Immature natural killer cell (primary cell): ENCODE measurements at places on chromosomes 13 and 19. TPM values are rescaled to one million over a fixed set of nuclear protein-coding genes. Genes with fewer than 3 reads are reported as not detected.

DNA sequence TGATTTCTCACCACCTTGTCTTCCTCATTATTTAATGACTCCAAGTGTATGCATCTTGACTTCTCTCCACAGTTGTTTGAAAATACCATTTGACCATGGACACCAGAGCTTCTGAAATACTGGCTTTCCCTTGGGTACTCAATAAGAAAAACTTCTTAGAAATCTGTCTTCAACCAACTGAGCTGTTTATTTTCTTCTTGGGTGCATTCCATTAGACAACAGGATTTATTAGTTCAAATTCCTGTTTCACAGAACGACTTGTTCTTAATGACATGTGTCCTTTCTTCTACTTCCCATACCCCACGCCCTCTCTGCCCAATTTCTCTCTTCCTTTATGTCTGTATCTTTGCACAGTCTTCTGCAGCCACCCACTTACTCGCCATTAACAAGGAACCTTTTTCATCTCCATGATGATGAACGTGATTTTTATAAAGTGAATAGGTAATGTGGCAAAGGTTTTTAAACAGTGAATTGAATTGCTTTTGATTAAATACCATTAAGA is 11.3 kb upstream of the ITM2B start:
- peak overlapping the region; percentile 89 for H3K27ac ChIP-seq
- H3K36me3 ChIP-seq, result no peaks in the 10 kb centered on the region
- DNase-seq, result no peak
- peaks cover 40% of the 10 kb centered on the region for H3K4me1 ChIP-seq
- peak overlapping the region; percentile 82 for H3K4me3 ChIP-seq

DNA sequence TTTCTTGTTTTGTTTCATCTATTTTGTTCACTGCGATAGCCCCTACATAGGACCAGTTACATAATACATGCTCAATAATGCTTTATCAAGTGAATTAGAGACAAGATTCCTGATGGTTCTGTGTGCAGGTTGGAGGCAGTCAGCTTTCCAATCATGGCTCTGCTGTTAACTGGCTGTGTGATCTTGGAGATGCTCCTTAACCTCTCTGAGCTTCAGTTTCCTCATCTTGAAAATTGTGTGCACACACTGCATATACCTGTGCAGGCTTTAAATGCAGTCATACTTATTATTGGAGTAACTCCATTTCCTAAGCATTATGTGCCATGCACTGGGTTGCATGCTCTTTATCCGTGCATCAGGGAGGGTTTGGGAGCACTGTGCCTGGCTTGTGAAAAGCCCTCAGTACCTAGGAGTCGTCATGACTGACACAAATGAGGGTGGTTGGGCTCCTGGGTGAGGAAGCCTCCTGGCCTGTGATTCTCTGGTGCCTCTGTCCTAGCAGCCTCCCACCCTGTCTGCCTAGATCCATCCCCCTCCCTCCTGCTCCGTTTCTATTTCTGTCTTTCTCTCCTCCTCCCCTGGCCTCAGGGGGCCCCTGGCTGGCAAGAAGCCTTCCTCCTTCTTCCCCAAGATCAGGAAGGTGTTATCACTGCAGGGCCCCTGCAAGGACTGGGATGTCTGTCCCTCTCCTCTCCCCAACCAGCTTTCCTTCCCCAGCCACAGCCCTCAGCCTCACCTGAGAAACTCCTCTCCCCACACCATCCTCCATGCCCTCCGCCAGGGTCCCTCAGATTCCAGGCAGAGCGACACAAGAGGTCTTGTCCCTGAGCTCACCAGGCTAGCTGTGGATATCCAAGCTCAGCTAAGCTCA is 8.7 kb downstream of the IFNL1 start:
- H3K27me3 ChIP-seq, result peaks cover 4% of the 10 kb centered on the region
- no peak overlapping the region for H3K27ac ChIP-seq
- peaks cover 9% of the 10 kb centered on the region for H3K36me3 ChIP-seq
- H3K4me1 ChIP-seq, result peaks cover 27% of the 10 kb centered on the region

- no peak overlapping the region for H3K4me3 ChIP-seq
- no peak overlapping the region for H3K27ac ChIP-seq
- DNase-seq, result no peak
- no peaks in the 10 kb centered on the region for H3K36me3 ChIP-seq
Observed at GRCh38 chr13:67133476-67133875, 96.7 kb downstream of the PCDH9 start.

GRCh38 chr13:111344471-111345191 is 24.2 kb downstream of the TEX29 start:
- no peak overlapping the region for H3K4me3 ChIP-seq
- peaks cover 19% of the 10 kb centered on the region for H3K4me1 ChIP-seq
- H3K27ac ChIP-seq, result no peak overlapping the region
- H3K36me3 ChIP-seq, result no peaks in the 10 kb centered on the region

- DNase-seq, result no peak
- H3K27me3 ChIP-seq, result peaks cover 14% of the 10 kb centered on the region
- no peaks in the 10 kb centered on the region for H3K36me3 ChIP-seq
- no peaks in the 10 kb centered on the region for H3K4me1 ChIP-seq
- H3K27ac ChIP-seq, result no peak overlapping the region
Observed at GRCh38 chr19:5515737-5516136, 52.0 kb downstream of the TINCR start.

- H3K4me3 ChIP-seq, result no peak overlapping the region
- H3K27me3 ChIP-seq, result peaks cover 6% of the 10 kb centered on the region
- H3K36me3 ChIP-seq, result no peaks in the 10 kb centered on the region
- H3K4me1 ChIP-seq, result peaks cover 23% of the 10 kb centered on the region
- DNase-seq, result no peak
Observed at GRCh38 chr19:46862974-46863632, 2.3 kb downstream of the ARHGAP35 start.

- no peaks in the 10 kb centered on the region for H3K36me3 ChIP-seq
- no peaks in the 10 kb centered on the region for H3K4me1 ChIP-seq
- peak; percentile 14 for DNase-seq
- no peak overlapping the region for H3K27ac ChIP-seq
Observed at GRCh38 chr19:15702534-15702930, 25.3 kb upstream of the OR10H2 start.

- H3K4me3 ChIP-seq, result no peak overlapping the region
- no peaks in the 10 kb centered on the region for H3K36me3 ChIP-seq
- peaks cover 4% of the 10 kb centered on the region for H3K27me3 ChIP-seq
- H3K27ac ChIP-seq, result no peak overlapping the region
- no peaks in the 10 kb centered on the region for H3K4me1 ChIP-seq
Observed at GRCh38 chr13:53050151-53050550, 21.5 kb downstream of the OLFM4 start.

IGLON5 gene
- polyA plus RNA-seq, result not detected

DNA sequence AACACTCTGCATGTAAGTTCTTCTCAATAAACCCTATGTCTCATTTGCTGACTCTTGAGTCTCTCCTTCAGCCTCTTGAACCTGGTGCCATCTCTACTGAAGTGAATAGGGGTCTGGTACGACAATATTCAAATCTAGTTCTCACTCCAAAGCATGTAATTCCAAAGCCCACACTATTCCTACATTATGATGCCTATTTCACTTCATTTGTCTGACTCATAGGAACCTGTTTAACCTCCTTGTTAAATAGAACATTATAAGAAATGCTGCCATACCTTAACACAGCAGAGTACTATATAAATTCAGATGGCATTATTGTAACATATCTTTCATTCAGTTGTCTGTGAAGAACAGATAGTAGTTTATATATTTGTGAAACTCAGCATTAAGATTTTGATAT is 67.1 kb downstream of the STARD13 start:
- DNase-seq, result no peak
- H3K27ac ChIP-seq, result no peak overlapping the region
- no peak overlapping the region for H3K4me3 ChIP-seq
- no peaks in the 10 kb centered on the region for H3K36me3 ChIP-seq
- no peaks in the 10 kb centered on the region for H3K4me1 ChIP-seq
- H3K27me3 ChIP-seq, result peaks cover 2% of the 10 kb centered on the region

- DNase-seq, result no peak
- H3K36me3 ChIP-seq, result peaks cover 17% of the 10 kb centered on the region
- H3K4me3 ChIP-seq, result no peak overlapping the region
- peaks cover 44% of the 10 kb centered on the region for H3K4me1 ChIP-seq
Observed at GRCh38 chr19:58550362-58551122, 4.4 kb downstream of the CHMP2A start.

CSNK1A1L gene
- not detected for polyA plus RNA-seq

- H3K4me1 ChIP-seq, result no peaks in the 10 kb centered on the region
- no peak overlapping the region for H3K27ac ChIP-seq
- H3K4me3 ChIP-seq, result no peak overlapping the region
- DNase-seq, result no peak
- no peaks in the 10 kb centered on the region for H3K27me3 ChIP-seq
- no peaks in the 10 kb centered on the region for H3K36me3 ChIP-seq
Observed at GRCh38 chr13:26095846-26096610, 44.2 kb upstream of the SHISA2 start.

DNA sequence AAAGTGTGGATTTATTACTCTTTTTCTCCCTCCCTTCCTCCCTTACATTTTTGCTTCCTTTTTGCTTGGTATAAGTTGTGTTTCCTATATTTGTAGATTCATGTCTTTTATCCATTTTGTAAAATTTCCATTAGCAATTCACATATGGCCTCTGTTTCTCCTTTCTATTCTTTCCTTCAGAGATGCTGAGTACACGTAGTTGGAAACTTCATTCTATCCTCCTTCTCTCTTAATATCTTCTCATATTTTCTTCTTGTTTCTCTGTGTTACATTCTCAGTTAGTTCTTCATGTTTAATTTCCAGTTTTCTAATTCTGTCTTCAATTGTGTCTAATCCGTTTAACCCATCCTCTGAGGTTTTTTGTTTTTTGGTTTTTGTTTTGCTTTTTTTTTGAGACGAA is 188.9 kb downstream of the ZIC5 start:
- no peak overlapping the region for H3K27ac ChIP-seq
- H3K27me3 ChIP-seq, result no peaks in the 10 kb centered on the region
- no peaks in the 10 kb centered on the region for H3K4me1 ChIP-seq

MBNL2 gene
- 19.4 TPM for polyA plus RNA-seq
